ENCODE measurements at places on chromosomes 13 and 19.

- no peak for DNase-seq
Measured at GRCh38 chr13:80931118-80931517, 590.2 kb upstream of the SPRY2 start.

DNA sequence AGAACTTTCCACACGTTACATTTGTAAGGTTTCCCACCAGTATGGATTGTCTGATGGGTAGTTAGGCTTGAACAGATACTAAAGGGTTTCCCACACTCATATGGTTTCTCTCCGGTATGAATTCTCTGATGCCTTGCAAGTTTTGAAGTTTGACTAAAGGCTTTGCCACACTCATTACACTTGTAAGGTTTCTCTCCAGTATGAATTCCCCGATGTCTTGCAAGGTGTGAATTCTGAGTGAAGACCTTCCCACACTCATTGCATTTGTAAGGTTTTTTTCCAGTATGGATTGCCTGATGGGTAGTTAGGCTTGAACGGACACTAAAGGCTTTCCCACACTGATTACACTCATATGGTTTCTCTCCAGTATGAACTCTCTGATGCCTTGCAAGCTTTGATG, 7.6 kb upstream of the ZNF415 start:
- DNase-seq, result no peak

- DNase-seq, result no peak
Measured at GRCh38 chr19:49574206-49574755, 6.1 kb downstream of the NOSIP start.

GRCh38 chr19:1862424-1863327, 703 bp downstream of the KLF16 start:
- no peak for DNase-seq

GRCh38 chr19:18274219-18274780, at the start of gene IQCN:
TSS of gene IQCN (minus strand) at chr19:18274452. CDS start at chr19:18269478, 4,974 bp downstream.
- no peak for DNase-seq

GRCh38 chr13:39767791-39768517, 112.5 kb downstream of the COG6 start:
- no peak for DNase-seq

- no peak for DNase-seq
Measured at GRCh38 chr13:30169442-30169841, 137.9 kb downstream of the KATNAL1 start.

DNA sequence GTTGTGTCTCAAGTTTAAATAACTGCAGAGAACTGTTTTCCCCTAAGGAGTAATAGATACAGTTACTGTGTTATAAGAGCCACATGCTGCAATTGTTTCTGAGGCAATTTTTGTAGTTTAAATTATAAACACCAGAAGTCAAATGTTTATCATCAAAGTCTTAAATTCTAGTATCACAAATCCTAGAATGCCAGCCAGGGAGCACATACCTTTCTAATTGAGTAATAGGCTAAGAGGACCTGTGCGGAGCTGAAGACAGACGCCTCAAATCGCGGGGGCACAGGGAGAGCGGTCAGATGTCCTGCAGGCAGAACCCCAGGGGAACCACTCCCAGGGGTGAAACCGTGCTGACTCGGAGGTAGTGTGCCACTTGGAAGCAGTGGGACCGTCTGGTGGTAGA, 65.2 kb upstream of the TNFRSF19 start:
- no peak for DNase-seq

- no peak for DNase-seq
Measured at GRCh38 chr13:109246001-109246400, 540.4 kb downstream of the IRS2 start.

DNA sequence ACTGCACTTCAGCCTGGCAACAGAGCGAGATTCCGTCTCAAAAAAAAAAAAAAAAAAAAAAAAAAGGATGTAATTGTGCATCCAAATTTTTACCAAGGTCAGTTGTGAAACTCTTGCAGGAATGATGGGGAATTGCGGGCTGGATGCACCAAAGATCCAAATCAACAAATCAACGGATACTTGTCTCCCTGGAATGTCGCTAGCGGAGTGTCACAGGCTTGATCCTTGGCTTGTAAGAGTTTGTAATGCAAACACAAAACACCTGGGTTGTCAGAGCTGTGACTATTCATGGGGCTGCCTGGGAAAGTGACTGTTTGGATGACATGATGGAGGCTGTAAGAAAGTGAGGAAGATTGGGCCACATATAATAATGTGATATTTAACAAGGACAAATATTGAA, 4.2 kb downstream of the KANK3 start:
- DNase-seq, result no peak

GRCh38 chr19:41792513-41793413, 3.6 kb upstream of the CEACAM3 start:
- DNase-seq, result no peak

DNA sequence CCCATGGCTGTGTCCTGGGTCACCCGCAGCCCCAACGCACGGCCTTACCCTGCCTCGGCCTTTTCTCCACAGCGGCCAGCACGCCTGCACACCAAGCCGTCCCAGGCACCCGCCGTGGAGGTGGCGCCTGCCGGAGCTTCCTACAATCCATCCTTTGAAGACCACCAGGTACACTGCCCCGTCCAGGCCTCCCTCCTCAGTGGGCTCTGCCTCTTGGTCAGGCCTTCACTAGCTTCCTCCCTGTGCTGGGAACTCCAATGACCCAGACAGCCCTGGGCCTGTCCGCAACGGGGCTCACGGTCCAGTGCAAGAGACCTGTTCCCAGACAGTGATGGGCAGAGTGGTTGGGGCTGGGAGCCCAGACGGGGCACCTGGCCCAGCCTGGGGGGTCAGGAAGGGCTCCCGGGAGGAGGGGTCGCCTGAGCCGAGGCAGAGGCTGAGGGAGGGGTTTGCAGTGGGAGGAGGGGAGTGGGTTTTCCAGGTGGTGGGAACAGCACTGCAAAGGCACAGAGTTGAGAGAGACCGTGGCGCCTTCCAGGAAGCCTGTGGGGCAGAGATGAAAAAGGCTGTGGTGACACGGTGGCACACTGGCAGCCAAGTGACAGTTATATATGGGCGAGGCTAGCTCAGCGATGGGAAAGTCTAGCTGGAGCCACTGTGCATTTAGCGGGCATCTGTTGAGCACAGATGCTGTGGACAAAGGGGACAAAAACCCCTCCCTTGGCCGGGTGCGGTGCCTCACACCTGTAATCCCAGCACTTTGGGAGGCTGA, 7.3 kb downstream of the NOP53 start:
- no peak for DNase-seq

All from Panc1 (cell line).